Activated T-helper 1 cell treated with anti-CD3 and anti-CD28 coated beads, Interleukin-2, amount 50 U/mL, for 16 hours (primary cell): ENCODE measurements at places on chromosomes 5 and 9.

DNA sequence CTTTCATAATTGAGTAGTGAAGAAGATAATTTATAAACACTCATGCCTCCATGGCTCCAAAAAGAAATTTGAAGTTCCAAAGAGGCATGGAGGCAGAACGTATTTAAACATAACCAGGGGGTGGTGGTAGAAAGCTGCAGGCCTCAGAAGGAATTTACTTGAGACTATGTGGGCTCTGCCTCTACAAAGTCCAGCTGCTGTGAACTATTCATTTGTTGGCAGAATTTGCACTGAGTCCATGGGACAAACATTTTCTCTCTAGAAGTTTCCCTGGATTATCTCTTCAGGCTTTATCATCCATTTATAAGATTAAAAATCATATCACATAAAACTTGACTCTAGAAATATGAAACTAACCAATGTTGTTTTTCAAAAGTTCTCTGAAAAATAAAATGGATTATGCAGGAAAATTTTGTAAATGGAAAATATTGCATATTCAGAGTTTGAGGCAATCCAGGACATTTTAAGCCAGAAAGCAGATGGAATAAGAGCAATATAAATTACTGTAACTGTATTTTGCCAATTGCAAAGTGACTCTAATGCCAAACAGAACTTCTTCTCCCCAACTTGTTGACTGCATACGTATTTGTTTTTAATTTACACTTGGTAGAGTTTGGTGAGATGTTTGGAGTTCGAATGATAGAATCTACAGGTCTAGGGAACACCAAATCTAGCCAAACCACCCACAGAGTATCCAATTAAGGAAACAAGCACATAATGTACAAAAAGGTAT, 258.2 kb downstream of the ENC1 start:
- no peak for DNase-seq

DNA sequence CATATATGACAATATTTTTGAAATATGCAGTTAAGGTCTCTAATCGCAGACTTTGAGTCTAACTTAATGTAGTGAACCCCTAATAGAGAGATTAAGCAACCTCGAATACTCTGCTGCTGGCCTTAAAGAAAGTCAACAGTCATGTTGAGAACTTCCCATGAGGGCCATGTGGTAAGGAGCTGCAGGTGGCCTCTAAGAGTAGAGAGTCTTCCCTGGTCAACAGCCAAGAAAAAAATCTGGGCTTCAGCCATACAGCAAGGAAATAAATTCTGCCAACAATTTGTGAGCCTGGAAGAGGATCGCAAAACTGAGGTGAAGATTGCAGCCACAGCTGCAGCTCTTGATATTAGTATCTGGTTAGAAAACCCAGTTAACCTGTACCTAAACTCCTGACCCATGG, 935.2 kb upstream of the TYRP1 start:
- no peak for DNase-seq

GRCh38 chr9:92245005-92245797, 48.3 kb downstream of the IARS1 start:
- DNase-seq: no peak

- DNase-seq: no peak
Observed at GRCh38 chr5:77840930-77841329, 64.8 kb upstream of the TBCA start.
